CD4-positive, alpha-beta T cell treated with Interleukin-15 for 1 hour (primary cell): ENCODE measurements at places on chromosomes 12 and 14.

DNA sequence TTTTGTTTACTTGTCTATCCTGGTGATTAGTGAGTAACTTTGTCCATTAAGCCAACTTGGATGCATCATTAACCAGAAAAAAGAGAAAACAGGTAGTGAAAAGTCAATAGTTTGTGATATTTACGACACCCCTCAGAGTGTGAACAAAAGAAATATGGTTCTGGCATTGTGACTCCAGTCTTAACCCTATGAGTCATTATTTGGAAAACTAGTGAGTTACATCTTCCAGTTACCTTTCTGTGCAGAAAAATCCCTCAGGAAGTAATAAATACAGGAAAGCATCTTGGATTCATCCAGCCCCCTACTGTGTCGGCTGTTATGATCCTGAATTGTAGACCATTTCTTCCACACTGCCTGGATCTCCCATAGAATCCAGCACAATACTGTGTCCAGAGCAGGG, 379.1 kb downstream of the GALC start:
- DNase-seq: no peak

GRCh38 chr12:124233846-124234640, 60.9 kb upstream of the RFLNA start:
- DNase-seq: no peak

DNA sequence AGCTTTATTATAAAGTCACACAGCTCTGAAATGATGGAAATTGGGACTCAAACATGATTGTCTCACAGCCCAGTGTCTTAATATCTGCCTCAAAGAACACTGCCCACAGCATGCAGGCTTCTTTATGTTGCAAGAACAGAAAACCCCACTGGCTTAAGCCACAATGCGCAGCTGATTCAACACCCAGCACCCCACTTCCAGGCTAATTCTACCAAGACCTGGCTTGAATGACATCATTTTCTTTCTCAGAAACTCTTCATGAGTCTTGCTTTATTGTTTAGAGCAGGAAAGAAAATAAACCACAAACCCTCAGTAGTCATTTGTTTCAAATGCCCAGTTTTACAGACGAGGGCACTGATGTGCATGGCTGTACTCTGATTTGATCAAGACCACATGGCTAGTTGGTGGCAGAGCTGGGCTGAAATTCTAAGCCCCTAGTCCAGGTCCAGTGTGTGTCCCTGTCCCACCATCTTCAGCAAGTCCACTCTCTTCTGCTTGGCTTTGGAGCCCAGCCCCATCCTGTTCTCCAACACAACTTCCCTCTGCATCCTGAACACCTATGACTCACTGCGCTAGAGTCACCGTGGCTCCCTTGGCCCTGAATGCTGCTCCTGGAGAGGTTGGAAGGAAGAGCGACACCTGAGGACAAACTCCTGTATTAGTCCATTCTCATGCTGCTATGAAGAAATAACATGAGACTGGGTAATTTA, 50.3 kb upstream of the SRSF5 start:
- DNase-seq: peak; percentile 69

GRCh38 chr14:68198713-68199495, 379.3 kb downstream of the RAD51B start:
- no peak for DNase-seq

- no peak for DNase-seq
Observed at GRCh38 chr12:101920906-101921305, 43.5 kb downstream of the DRAM1 start.

DNA sequence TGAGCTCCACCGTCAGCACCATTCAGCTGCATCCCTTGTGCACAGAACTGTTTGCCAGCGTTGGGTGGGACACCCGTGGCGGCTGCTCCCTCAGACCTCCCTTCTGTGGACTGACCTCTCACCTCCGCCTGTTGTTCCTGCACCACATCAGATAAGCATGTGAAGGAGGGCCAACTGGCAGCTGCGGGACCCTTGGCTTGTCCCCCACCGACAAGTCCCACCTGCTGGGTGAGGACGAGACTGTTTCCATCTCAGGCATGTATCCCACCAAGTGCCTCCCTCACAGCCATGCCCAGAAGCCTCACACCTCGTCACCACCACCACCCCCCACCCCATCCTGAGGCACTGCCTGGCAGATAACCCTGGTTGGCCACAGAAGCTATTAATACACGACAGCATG, 18.6 kb upstream of the TEAD4 start:
- no peak for DNase-seq

DNA sequence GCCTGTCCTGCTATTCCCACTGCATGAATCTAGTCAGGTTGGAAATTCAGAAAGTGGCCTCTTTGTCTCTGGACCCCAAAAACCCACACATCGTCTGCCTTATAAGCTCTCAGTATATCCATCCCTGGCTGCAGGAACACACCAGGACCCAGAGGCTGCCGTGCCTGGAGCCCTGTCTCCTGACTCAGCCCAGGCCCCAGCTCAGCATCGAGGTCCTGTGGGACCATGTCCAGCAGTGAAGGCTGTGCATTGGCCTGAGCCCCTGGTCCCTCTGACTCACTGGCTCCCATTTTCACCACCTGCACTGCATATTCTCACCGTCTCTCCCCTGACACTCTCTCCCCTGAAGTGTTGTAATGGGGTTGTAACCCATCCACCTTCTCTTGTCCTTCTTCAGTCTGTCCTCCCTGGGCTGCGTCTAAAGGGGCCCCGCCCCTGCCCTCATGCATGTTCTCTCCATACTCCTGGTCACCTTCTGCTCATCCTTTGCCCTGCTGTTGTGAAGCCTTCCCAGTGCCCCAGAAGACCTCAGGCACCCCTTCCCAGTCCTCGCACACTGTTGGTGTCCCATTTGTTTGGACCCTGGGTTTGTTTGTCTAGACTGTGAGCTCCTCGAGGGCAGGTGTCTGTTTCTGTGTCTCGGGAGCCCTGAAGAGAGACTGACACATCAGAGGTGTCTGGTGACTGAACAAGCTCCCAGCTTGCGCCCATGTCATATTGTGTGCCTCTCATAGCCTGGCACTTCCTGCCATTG, 43.8 kb downstream of the EVL start:
- DNase-seq: no peak

DNA sequence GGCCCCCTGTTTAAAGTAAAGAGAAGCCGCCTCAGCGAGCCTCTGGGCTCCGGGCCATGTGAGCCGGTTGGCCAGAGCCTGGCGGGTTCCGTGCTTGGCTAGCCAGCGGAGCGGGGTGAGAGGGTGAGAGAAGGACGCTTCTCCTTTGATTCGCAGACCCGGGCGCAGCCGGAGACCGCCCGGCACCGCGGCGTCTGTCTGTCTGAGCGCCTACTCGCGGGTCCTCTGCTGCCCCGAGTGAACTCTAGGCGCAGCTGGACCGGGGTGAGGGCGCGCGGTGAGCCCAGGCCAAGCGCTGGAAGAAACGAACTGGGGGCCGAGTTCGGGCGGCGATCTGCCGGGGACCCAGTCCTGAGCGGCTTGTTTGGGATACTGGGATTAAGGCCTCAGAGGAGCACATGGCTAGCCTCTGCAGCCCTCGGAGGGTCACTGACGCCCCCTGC, 41.4 kb upstream of the TBX5 start:
- no peak for DNase-seq

DNA sequence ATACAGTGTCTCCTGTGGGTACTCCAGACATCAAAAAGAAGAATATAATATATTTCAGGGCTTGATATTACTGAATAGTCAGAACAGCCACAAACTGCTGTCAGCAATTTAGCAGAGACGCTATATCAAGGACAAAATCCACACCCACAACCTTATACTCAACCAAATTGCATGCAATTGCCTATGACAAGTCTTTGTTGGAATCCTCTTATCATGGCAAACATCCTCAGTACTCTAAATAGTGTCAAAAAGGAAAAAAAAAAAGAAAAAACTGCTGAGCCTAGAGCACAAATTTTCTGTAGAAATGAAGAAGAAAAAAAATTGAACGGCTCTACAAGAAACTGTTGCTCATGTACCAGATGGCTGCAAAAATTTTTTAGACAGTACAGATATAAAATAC, 485.7 kb downstream of the TMTC2 start:
- no peak for DNase-seq

DNA sequence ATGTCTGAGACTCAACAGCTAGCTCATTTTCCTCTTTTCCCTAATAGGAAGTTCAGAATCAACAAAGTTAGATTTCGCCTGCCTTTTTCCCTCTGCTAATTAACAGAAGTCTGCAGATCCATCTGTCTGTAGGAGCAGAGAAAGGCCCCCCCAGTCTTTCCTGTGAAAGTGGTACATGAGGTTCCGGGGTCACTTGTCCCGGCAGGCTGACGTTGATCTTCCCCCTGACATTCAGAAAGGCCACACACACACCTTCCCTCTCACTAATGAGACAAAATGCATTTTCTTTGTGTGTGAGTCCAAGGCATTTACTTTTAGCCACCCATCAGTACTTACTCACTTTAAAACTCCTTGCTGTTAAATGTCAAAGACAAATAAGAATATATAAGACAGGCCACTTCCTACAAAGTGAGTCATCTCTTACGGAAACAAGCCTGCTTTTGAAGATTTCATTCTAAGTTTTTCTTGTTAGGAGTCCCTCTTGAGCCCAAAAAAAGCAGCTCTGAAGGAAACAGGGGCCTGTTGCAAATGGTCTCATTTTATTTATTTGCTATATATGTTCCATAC, 138.7 kb downstream of the TTC7B start:
- no peak for DNase-seq

- DNase-seq: no peak
Observed at GRCh38 chr12:75913502-75914351, 117.8 kb downstream of the PHLDA1 start.

GRCh38 chr12:132572106-132572505, 38.3 kb downstream of the LRCOL1 start:
- no peak for DNase-seq

- no peak for DNase-seq
Observed at GRCh38 chr14:39370415-39370814, 61.8 kb downstream of the FBXO33 start.

DNA sequence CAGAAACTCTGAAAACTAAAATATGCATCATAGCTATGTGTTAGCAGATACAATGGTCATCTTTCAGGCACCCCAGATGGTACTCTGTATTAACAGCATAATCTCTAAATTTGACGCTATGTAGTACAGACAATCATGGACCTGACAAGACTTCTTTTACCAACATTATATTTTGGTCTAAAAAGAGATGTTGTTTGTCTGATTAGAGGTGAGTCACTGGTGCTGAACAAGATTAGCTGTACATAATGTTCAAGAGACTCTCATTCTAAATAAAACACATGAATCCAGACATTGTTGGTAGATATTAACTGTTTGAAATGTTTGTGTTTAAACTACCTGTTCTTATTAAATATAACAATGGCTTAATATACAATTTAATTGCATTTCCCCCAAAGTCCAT, 146.4 kb upstream of the LMNTD1 start:
- no peak for DNase-seq

DNA sequence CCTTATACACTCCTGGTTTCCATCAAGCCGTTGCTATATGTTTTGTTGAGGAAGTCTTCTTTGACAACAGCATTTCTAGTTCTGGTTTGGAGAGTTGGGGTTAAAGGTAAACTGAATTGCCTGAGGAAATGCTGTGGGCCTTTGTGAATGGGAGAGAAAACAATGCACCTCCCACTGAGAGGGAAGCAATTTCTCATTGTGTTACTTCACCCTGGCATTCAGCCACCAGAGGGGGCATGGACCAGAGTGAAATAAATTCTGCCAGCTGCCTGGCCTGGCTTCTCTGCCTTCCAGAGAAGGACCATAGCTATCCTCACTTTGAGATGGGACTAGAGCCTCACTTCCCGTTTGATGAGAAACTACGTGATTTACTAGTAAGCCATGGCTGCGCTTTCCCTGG, 475.3 kb downstream of the EGLN3 start:
- DNase-seq: no peak

DNA sequence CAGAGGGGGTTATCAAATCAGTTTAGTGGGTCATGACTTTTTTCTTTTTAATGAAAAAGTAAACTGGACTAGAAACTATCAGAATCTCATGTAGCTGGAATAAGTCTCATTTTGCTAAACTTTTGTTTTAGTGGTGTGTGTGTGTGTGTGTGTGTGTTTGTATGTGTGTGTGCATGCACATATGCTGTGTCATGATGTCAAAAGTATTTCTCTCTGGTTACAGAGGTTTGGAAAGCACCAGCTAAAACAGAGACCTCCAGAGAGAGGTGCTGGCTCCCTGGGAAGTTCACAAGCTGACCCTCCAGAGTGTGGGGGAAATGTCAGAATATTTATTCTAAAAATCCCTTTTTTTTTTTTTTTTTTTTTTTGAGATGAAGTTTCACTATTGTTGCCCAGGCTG, 114.7 kb downstream of the LGMN start:
- DNase-seq: no peak

- DNase-seq: no peak
Observed at GRCh38 chr12:83113945-83114344, 427.2 kb downstream of the TMTC2 start.

DNA sequence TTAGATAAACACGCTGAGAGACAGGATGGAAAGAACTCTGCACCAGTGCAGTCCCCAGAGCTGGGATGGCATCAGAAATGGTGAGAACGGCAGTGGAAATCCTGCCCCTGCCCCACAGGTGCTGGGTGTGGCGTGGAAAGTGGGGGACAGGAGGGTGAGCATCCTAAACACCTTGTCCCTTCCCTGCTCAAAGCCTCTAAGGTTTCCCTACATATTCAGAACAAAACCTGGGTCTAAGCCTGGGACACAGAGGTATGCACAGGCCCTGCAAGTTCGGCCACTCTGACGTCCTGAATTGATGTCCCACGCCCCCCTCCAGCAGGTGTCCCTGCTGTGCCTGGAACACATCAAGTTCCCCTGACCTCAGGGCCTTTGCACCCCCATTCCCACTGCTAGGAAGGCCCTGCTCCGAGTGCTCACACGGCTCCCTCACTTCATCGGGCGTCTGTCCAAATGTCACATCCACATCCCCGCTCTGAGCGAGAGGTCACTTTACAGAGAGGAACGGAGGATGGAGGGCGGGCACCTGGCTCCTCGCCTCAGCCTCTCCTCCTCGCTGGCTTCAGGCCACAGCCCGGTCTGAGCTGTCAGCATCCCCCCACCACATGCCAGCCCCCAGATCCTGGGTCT, 38.5 kb upstream of the SFSWAP start:
- no peak for DNase-seq

DNA sequence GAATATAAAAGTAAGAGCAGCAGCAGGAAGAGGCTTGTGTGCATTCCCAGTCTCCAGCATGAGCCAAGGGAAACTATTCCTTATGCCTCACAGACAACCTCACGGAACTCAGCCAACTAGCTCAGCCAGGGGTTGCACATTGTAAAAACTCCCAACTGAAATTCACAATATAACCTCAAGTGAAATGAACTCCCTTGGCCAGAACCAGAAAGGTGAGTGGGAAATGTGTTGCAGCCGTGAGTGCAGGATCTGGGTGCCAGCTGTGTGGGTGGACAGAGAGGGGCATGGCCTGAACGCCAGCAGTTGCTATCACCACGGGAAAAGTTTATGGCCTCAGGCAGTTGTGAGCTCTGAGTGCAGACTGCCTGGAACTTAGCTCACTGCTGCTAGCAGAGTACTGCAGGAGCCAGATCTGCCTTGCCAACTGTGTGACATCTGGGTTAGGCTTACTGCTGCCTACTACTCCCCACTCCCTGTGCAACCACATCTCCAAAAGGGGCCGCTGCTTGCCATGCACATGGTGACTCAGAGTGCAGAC, 2.3 kb upstream of the CLEC1A start:
- DNase-seq: no peak
